OCI-M1 (cell line): ENCODE measurements at places on chromosomes 13 and 19.
A peak's percentile ranks its signal among the peaks of the same experiment; 100 is the strongest.

DNA sequence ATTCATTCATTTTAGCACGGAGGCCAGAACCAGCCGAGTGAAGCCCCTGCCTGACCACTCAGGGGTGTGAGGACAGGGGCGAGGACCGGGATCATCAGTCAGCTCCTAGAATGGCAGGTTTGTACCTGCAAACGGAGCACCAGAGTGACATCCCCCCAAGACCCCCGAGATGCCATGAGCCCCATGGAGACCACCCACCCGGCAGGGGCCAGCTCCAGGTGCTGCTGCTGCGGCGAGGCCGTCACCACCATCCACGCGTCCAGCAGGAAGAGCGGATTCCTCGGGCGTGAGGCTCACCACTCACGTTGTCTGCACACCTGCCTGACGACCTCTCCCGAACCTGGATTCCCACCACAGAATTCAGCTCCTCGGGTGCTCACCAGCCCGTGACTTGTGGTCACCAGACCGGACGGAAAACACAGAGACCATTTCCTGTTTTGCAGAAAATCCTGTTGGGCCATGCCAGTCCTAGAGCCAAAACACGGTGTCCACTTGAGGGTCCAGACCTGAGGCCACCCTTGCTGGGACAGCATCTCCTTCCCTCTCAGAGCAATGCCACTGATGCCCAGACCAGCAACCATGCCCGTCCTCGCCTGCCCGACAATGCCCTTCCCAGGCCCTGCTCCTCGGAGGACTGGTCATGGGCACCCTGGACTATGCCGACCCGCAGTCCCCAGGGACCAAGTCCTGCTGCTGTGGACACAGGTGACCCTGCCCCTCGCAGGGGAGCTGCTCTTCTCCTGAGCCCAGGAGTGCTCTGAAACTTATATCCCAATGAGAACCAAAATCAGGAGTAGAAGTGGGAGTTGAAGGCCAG lies 74.2 kb downstream of the RASA3 start:
- DNase-seq, result no peak

DNA sequence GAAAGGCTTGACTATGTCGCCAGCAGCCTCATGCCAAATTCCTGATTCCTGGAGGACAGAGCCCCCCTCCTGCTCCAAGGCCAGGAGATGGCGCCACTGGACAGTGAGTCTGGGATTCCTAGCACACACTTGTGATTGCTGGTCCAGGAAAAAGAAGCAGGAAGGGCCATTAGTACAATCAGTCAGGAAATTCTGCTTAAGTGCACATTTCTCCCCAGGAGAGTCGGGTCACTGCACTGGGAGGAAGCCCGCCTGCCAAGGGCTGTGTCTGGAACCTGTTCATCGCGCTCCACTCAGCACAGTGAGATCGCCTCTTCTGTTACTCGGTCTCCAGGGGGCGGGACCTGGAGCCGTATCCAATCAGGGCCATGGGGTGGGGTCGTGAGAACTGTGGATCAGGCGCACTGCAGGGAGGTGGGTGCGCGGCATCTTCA lies 65.1 kb downstream of the ZNF823 start:
- DNase-seq, result peak; percentile 48

DNA sequence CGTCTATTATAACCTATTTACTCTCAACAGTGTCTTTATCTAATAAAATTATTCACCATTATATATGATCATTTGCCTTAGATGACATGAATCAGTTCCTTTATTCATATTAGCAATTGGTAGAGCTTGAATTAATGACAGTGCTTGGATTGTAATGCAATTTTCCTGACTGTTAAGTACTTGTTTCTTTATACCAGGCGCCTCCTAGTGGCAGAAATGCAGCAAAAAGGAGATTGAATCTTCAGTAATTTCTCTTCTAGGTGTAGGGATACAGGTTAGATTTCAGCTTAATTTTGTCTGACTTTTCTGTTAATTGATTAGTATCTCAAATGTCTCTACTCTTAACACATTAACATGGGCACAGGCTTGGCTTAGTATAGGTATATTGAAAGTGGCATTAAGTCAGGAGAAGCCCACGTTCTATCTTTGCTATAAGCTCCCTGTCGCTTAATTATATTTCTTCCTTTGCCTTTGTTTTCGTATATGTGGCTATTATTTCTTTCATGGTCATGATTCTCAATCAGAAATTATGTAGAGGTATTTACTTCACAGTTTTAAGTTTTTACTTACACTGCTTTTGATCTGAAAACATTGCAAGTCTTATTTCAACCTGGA lies 9.1 kb upstream of the LHFPL6 start:
- peak; percentile 79 for DNase-seq

- DNase-seq, result no peak
These were observed 14.7 kb upstream of the KCTD15 start for GRCh38 chr19:33781996-33782395.

DNA sequence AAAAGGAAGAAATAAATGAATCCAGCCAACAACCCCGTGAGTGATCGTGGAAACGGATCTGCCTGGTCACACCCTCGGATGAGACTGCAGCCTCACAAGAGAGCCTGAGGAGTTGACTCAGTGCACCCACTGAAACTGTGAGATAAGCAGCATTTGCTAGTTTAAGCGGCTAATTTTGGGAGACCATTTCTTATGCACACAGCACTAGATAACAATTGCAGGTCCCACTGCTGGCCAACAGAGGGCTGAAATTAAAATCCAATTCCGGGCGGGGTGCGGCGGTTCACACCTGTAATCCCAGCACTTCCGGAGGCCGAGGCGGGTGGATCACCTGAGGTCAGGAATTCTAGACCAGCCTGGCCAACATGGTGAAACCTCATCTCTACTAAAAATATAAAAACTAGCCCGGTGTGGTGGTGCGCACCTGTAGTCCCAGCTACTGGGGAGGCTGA lies 3.6 kb downstream of the UQCR11 start:
- DNase-seq, result no peak

DNA sequence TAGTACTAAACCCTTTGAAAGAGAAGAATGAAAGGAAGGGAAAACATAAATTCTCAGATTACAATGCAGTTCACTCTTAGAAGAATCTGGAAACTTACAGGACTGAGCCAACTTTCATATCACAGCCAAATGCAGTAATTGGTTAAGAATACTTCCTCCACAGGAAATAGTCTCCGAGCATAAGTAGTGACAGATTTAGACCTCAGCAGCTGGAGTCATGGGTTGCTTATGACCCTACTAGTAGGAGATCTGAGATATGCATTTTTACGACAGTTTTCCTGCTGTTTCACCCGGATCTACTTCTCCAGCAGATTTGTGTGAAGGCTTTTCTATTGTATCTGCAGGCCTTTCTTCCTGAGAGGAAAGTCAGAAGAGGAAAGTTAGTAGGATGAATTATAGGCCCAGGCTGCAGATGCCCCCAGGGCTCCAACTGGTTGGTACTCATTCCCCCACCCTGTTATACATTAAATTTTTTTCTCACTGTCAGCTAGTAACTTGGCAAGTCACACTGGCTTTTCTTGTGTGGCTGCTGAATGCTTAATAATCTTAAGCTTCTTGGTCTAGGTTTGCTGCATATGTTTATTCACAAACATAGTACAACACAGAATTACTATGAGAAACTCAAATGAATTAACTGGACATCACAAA lies 1241.5 kb upstream of the MIR17HG start:
- no peak for DNase-seq

DNA sequence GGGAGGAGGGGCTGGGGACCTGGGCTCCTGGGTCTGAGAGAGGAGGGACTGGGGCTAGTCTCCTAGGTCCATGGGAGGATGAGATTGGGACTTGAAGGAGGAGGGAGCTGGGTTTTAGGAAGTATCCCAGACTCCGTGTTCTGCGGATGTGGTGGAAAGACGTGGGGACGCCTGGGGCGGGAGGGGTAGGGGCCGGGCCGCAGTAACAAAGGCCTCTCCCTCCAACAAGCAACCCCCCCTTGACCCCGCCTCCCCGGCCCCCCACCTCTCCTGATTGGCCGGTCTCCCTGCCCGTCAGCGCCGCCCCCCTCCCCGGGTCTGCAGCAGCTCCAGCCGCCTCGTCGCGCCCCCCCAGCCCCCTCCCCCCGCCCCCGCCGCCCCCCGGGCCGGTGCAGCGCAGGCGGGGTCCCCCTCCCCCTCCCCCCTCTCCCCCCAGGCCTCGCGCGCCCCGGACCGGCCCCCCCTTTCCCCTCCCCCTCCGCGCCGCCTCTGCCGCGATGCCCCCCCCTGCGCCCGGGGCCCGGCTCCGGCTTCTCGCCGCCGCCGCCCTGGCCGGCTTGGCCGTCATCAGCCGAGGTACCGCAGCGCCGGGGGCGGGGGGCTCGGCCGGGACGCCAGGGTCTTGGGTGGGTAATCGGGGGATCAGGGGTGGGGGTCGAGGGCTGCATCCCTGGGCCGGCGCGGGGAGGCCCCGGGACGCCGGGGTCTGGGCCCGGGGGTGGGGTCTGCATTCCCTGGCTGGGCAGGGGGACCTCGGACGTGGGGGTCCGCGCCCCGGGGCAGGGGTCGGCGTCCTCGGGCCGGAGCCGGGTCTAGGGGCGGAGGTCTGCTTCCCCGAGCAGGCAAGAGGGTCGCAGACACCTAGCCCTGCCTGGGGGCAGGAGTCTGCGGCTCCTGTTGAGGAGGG lies at the start of gene IGLON5:
Gene IGLON5, plus strand, starts transcription at position 294 of the 907 bp plus-strand sequence. Its CDS starts 204 bp downstream, at position 498.
- DNase-seq, result no peak

- peak; percentile 73 for DNase-seq
These were observed 831 bp downstream of the PGPEP1 start for GRCh38 chr19:18340990-18341868.

DNA sequence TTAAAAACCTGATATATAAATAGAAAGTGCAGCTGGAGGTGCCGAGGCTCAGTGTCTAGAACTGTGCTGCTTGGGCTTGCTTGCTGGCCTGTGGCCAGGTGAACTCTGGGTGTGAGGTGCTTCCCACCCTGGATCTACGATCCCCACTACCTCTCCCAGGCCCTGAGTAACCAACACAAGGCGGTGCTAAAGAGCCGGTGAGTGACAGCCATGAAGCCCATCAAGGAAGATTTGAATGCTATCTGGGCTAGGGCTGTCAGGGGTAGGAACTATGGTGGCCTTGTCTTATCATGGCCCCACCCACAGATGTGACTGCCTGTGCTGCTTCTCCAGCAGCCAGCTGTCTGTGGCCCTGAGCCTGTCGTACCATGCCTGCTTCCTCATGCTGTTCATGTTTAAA lies 25.6 kb upstream of the ZNF91 start:
- DNase-seq, result no peak

DNA sequence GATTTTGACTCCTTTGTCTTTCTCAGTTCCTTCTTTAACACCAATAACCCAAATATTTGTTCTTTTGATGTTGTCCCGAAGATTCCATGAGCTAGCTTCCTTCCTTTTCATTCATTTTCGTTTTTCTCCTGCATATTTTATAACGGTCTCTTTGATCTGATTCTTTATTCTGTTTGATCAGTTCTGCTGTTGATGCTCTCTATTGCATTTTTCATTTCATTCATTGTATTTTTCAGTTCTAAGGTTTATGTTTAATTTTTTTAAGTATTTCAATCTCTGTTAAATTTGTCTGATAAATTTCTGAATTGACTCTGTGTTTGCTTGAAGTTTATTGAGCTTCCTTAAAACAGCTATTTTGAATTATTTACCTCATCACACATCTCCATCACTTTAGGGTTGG lies 68.4 kb upstream of the LRCH1 start:
- no peak for DNase-seq

- DNase-seq, result no peak
These were observed 9.0 kb downstream of the F2RL3 start for GRCh38 chr19:16897856-16898161.

- peak; percentile 41 for DNase-seq
These were observed 138.2 kb downstream of the SLC7A1 start for GRCh38 chr13:29457299-29457698.

- peak; percentile 63 for DNase-seq
These were observed 46.0 kb downstream of the MICU2 start for GRCh38 chr13:21557995-21558394.

DNA sequence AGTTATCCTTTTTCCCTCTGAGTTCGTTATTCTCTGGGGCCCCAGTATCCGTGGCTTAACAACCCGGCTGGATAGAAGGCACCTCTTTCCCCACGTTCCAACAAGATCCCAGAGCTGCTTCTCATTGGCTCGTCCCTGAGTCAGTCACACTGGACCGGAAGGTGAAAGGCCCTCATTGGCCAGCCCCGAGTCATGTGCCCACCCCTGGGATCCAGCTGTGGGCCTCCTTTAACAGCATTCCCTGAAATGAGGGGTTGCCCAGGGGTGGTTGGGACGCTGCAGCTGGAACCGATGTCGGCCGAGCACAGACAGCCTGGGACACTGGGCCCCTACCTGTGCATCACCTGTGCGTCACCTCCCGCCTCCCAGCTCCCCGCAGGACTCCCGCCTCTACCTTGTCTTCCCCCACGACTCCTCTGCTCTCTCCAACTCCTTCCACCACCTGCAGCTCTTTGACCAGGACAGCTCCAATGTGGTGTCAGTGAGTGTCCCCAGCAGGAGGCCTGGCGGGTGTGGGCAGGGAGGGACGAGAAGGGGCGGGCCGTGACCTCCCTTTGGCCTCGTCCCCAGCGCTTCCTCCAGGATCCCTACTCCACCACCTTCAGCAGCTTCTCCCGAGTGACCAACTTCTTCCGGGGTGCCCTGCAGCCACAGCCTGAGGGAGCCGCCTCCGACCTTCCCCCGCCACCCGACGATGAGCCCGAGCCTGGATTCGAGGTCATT lies 4.3 kb downstream of the TBC1D17 start:
- DNase-seq, result no peak

- DNase-seq, result no peak
These were observed 99.6 kb downstream of the CCNA1 start for GRCh38 chr13:36531746-36532486.

GRCh38 chr13:94479616-94480015 lies at the start of gene DCT:
TSS of gene DCT (minus strand) at chr13:94479682. CDS start at chr13:94479255, 427 bp downstream.
- DNase-seq, result no peak

DNA sequence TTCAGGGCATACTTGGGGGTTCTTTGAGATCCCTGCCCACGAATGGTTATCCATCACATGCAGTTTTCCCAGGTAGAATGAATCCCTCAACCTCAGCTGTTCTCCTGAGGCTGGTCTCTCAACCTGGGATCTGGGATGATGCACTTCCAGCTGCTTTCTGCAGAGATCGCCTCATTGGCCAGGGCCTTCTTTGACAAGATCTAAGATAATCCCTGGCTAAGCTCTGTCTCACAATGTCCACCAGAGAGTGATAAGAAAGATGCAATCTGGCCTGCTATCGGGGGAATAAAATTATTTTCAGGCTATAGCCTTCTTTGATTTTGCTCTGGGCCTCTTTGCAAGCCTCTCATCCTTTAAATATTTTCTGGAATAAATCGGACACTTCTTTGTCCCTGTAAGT lies 1021.1 kb downstream of the EFNB2 start:
- no peak for DNase-seq

- peak; percentile 81 for DNase-seq
These were observed 9.3 kb upstream of the RANBP3 start for GRCh38 chr19:5987077-5987818.

GRCh38 chr13:48317511-48318376 lies 14.2 kb downstream of the RB1 start:
- no peak for DNase-seq
